ENCODE measurements at places on chromosomes 6 and 20. TPM values are rescaled to one million over a fixed set of nuclear protein-coding genes. Genes with fewer than 3 reads are reported as not detected.
A peak's percentile ranks its signal among the peaks of the same experiment; 100 is the strongest.

DNA sequence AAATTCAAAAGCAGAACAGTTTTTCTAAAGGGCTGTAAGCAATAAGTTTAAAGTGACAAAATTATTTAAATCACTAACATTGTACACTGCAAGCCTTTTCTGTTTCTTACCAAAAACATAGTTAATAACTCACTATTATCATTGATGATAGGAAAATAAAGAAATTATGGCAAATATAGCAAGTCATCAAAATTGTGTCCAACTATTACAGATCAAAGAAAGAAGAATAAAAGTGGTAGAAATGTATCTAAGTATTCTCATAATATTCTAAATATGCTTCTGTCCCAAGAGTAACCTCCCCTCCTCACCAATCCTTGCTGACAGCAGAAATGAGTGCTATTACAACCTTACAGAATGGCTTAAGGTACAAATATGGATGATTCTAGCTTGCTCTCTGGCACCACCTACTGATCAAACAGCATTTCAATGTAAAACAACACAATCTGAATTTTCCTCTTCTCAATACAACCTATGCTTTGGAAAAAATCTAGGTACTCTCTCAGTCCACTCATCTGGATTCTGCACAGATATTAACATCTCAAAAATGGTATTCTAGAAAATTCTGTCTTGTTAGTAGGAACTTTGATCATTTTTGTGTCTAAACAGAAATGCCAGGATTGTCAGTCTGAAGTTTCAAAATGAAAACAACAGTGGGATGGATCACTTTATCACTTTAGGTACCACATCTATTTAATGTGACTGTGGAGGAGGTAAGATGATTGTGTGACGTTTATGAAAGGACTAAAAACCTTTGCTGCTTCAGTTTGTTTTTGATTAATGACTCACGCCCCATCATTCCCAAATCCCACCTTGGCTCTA is 40.9 kb downstream of the ZFP64 start:
- peak; percentile 20 for DNase-seq

DNA sequence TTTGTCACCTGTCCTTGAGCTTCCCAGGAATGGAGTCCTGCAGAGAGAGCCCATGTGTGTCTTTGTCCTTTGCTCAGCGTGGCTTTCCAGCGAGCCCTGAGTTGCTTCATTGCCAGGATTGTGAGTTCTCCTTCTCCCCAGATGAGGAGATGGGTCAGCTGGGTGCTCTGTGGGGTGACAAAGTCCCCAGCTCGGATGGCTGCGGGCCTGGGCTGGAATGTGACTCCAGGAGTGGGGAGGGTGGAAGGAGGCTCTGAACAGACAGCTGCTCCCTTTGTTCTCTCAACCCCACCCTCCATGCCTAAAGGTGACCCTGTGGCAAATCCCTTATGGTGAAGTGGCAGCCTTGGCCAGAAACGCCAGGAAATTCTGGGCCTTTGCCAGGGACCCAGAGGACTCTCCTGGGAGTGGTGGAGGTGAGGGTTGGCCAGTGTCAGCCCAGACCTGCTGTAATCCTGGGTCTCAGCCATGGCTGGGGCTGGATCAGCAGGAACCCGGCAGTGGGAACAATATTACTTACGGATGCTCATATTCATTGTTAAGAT is 44.4 kb upstream of the CST5 start:
- no peak for DNase-seq

DNA sequence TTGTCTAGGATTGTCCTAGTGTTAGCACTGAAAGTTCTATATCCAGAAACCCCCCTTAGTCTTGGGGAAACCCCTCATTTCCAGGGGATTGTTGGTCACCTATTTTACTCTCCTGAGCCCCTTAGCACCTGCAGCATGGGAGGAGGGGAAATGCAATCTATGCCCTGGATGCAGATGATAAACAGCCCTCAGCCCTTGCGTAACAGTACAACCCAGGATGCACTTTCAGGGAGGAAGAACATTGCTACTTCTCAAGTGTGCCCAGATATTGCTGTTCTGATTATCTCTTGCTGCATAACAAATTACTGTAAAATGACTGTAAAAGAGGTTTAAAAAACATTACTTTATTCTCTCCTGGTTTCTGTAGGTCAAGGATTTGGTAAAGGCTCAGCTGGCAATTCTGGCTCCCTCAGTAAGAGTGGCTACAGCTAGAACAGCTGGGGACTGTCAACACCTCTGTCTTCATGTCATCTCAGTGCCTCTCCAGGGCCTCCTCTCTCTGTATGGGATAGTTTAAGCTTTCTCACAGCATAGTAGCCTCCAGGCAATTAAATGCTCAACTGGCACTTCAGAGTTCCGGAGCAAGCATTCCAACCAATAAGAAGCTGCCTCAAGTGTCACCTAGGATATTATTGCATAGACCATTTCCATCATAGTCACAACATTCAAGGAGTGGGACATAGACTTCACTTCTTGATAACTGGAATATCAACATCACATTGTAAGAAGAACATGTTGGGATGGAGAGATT is 117.8 kb upstream of the FOXO3 start:
- DNase-seq, result no peak

The HLA-A gene
- 445 TPM for polyA plus RNA-seq

GRCh38 chr20:19992996-19993908 is 23.9 kb upstream of the NAA20 start:
- peak; percentile 65 for DNase-seq

DNA sequence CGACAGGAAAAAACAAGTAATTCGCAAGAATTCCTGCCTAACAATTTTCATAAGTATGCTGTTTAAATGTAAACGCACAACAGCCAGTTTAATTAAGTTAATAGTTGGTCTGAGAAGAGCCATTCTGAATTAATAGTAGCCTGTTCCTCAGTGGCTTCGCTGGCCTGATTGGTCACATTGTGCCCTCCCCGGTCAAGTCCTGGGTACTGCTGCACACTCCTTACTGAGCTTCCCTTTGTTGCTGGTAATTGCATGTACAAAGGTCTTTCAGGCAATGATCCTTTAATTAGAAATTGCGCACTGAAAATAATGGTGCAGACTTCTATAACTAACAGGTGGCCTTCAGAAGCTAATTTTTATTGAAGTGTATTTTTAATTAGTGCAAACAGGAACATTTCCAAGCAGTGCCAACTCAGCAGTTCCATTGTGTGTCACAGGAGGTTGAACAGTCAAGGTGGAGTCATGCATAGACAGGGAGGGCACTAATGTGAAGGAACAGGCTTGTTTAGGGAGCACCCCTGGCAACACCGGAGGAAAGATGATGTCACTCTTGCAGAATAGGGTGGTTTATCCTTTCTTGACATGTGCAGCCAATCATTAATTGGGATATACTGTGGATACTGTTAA is 92.6 kb upstream of the SLC22A23 start:
- DNase-seq, result no peak

DNA sequence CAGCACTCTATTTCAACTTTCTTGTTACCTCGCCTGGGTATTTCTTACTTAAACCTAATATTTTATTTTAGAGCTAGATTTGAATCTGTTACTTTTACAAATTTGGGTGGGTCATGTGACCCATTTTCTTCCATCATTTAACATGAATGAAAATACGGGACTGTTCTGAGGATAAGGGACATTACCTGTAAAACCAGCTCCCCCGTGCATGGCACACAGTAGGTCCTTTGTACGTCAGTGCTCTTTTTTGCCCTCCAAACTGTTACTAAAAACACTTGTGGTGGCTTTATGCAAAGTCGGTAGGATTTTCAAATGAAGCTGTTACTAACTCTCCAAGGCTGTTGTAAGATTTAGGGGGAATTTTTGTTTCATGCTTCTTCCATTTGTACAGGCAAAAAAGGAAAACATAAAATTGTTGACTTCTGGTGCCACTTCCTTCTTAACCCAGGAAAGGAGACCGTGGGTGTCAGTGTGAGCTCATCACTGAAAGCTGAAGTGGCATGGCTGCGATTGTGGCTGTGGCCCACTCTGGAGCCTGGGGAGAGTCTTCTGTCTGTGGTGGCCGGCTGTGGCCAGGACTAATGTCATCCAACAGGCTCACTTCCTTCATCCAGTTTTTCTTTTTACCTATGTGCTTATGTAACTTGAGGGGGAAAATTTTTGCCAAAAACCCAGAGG is 40.2 kb upstream of the PXDC1 start:
- no peak for DNase-seq

The MAP3K4 gene
- 12.7 TPM for polyA plus RNA-seq

DNA sequence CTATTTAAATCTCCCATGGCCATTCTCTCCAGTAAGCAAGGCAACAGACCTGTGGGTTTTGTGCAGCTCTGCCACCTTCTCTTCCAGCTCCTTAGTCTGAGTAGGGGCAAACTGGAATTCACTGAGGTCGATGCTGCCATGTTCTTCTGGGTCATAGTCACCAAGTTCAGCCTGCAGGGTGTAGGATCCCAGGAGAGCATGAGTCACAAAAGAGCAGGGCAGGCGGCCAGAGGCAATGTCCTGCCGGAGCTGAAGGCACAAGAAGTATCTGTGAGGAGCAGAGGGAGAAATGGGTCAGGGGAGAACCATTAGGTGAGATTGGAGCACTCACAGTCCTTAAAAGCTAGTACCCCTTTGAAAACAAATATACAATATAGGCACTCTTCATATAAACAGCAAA is 73.7 kb downstream of the SMLR1 start:
- peak; percentile 8 for DNase-seq

DNA sequence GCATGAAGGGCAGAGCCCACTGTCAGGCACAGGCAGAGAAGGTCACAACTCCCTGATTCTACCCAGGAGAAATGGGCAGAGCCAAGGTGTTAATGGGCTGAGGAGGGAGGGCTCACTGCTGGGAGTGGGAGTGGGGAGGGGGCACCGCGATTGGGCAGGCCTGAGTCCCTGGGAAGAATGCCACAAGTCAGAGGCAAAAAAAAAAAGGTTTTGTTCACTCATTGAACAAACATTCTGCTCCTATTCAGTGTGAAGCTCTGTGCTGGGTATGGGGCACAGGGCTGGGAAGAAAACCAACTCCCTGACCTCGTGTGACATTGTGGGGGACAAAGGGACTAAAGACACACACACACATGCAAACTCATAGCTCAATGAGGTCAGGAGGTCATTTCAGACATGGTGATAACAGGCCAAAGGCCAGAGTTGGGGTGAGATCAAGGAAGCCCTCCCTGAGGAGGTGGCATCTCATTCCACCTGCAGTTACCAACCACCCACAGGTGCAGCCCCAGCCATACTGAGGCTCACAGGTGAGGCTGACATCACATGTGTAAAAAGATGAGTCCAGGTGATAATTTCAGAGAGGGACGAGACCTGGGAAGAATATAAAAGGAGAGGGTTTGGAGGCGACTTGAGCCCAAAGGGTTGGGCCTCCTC is 3.2 kb upstream of the PMEPA1 start:
- DNase-seq, result no peak

The DUSP15 gene
- polyA plus RNA-seq, result not detected

The ZNF337 gene
- polyA plus RNA-seq, result 12.9 TPM
